ENCODE measurements at places on chromosomes 11 and 22. TPM values are rescaled to one million over a fixed set of nuclear protein-coding genes. Genes with fewer than 3 reads are reported as not detected.
A peak's percentile ranks its signal among the peaks of the same experiment; 100 is the strongest.

- no peak for DNase-seq
These were observed 56.0 kb downstream of the PACS1 start for GRCh38 chr11:66126064-66126463.

GRCh38 chr22:49659281-49659923, 168.3 kb downstream of the BRD1 start:
- DNase-seq: no peak

DNA sequence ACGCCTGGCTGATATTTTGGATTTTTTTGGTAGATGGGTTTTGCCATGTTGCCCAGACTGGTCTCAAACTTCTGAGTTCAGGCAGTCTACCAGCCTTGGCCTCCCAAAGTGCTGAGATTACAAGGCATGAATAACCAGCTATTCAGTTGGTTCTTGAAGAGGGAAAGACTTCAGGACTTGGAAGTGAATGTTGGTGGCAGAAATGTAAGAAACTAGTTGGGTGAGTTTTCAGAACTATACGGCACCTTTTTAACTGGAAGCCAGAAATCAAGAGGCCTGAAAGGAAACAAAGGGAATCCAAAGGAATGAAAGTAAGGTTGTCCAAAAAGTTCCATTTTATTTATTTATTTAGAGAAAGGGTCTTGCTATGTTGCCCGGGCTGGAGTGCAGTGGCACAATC, 2.9 kb downstream of the POGLUT3 start:
- no peak for DNase-seq

GRCh38 chr11:12019337-12019736, 10.9 kb upstream of the DKK3 start:
- DNase-seq: no peak

NLRX1 gene
- 11.3 TPM for polyA plus RNA-seq

DNA sequence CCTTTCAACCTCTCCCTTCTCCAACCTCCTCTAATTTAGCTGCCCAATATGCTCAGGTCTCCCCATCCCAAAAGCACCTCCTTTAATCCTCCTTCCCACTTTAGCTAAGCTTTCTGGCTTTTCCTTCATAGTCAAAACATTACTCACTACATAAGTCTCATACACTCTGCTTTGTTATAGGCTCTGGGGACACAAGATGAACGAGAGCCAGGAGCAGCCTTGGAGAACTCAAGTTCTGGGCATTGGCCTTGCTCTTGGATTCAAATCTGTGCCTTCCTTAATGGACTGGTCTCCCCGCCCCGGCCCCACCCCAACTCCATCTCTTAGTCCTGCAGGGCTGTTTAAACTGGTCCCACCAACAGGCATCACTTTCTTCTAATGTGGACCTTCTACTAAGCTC, 11.4 kb upstream of the HPX start:
- DNase-seq: no peak

DGCR6 gene
- 0.88 TPM for polyA plus RNA-seq

FAM180B gene
- not detected for polyA plus RNA-seq

ANO5 gene
- polyA plus RNA-seq: 0.01 TPM

DNA sequence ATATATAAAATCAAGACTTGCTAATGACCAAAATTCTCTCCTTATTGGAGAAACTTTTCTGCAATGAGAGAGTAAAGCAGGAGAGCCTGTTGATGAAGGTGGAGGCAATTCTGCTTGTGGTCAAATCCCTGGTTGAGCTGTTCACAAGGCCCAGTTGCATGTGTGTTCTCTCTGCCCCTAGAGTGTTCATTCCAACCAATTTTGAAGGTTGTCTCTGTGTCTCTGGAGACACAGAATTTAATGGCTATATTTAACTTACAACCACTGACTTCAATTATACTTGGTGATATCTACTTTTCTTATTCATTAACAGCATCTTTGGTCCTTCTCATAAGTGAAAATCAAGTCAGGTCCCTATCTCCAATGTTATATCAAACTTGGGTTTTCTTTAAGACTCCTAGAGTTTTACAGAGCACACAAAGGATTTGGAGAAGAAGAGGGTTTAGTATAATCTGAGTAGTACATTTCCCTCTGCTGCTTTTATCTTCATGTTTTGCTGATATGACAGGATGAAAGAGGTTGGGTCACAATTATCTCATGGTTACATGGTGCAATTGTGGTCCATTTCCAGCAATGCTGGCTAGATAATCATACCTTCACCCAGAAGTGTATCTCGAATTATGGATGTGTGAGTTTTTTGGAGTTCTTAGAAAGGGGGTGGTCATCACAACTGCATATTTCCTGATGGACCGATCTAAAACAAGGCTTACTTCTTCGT, 4.0 kb downstream of the OOSP4A start:
- DNase-seq: no peak

- peak; percentile 67 for DNase-seq
These were observed 31.5 kb upstream of the CYB5R3 start for GRCh38 chr22:42680648-42681047.

DNA sequence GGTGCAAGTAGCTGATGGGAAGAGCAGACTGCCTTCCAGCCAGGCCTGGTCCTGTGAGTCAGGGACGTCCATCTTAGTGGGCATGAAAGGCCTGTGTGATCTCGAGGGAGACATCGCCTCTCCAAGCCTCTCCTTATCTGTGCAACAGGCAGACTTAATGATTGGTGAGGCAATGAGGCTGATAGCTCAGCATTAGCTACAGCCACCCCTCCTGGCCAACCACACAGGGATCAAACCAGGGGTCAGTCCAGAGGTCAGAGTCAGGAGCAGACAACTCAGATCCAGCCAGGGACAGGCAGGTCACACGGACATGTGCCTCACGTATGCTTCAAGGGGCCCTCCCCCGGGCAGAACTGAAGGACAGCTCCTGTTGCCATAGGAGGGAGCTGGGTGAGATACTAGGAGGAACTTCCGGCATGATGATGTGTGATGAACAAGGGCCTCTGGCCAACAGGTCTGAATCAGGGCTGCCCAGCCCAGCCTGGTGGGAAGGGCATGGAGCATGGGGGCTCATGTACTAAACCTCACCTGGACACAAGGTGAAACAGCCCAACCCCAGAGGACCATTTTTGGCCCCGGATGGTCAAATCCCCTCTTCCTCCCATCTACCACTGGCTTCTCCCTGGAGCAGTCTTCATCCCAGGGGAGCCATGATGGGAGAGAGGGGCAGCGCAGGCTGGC, 2.8 kb upstream of the APOC3 start:
- no peak for DNase-seq

GP1BB gene
- polyA plus RNA-seq: 0.23 TPM

GRCh38 chr11:47225552-47226400, 11.0 kb downstream of the DDB2 start:
- DNase-seq: no peak

DNA sequence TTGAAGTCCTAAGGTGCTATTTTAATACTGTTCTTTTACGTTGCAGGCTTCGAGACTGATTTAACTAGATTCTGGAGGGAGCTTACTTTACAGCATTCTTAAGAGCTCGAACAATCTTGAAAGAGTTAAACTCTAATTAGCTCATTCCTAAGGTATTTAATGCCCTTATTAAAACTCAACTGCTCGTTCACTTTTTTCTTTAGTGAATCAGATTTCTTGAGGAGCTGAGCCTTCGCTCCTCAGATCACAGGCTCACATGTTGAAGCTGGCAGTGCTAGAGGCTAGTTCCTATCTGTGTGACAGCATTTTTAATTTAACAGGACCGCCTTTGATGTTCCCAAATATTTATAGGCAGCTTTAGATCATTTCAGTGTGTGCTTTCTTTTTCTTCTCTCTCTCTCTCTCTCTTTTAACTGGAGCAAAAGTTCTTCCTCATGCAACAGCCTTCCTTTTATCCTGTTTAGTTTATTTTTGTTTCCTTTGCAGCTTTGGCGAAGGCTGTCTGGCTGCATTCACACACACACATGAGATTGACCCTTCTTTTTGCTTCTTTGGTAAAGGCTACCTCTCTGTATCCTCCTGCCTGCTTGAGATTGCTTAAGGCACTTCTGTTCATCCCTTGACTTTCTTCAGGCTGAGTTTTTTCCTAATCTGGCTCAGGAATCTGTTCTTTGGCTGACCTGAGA, 21.0 kb downstream of the ZNRF3 start:
- no peak for DNase-seq

RAB36 gene
- 1.9 TPM for polyA plus RNA-seq

DNA sequence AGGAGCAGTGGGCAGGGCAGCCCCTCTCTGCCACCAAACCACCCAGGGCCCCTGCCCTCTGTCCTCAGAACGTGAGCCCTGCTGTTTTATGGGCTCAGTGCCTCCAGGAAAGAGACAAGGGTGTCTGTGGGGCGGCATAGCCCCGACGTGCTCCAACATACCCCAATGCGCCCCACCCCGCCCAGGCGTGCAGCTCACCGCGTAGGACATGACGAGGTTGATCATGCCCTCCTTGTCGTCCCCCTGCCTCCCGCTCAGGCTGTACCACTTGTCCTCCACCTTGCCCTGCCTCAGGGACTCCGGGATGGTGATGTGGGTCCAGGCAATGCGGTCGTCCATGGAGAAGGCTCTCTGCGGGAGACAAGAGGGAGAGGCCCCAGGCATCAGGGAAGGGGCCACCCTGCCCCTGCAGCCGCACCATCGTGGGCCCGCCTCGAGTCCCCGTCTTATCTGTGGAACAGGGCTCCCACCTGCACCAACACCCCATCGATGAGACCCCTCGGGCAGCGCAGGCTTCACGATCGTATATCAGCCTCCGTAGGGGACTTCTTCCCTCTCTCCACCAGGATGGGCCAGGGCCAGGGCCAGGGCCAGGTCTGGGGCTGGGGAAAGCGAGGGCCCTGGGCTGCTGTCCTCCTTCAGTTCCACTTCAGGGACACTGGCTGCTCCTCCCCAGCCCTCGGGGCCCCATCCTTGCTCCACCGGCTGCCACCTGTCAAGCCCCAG, 20.8 kb downstream of the TOLLIP start:
- DNase-seq: no peak

GRCh38 chr11:73217131-73217809, 811 bp upstream of the P2RY2 start:
- DNase-seq: no peak

IGLL1 gene
- not detected for polyA plus RNA-seq

DNA sequence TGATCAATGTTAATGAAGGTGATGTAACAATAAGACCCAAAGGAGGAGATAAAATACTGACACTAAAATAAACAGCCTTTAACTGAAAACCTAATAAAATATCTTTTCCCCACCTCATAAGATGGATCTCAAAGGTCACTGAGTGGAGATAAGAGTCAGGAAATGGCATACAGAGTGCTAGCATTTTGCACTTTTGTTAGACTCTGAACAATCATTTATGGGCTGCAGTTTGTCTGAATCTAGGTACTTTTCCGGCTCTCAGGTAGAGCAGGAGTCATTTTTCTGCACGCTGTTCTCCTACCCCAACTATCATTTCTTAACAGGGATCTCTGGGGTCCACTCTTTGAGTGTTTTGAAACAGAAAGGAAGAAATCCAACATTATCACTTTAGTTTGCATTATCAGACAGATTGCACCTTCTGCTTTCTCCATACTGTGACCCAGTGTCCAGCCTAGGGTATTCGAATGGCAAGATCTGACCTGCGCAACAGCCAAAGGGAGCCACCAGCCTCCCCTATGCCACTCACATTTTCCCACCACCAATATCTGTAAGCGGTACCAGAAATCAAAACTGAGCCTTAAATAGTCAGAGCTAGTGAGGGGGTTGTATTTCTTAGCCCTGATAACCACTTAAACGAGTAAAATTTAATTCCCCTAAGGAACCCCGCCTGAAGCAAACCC, 863 bp downstream of the SIAE start:
- no peak for DNase-seq

DNA sequence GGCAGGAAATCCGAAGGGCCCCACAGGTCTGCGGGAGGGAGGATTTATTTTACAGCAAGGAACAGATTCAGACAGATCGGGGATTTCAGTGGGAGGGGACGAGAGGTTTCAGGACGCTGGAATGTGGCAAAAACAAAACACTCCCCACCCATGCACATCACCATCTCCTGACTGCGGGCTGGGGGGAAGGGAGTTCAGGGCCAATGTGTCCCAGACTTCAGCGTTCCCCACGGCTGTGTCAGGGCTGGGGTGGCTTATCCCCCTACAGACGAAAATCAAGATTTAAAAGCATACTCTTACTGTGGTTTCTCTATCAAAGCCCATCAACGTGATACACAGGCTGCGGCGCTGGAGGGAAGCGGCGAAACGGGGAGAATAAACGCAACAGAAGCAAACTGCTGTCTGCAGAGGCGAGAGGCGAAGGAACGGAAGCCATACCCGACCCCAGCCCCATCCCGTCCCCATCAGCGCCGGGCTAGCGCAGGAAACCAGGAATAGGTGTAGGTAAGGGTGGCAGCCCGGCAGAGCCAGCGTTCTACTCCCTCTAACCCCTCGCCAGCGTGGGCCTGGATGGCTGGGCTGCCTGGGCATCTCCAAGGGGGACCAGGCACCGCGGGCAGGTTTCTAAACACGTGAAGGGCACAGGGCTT, 2.7 kb downstream of the TENM4 start:
- DNase-seq: no peak

DNA sequence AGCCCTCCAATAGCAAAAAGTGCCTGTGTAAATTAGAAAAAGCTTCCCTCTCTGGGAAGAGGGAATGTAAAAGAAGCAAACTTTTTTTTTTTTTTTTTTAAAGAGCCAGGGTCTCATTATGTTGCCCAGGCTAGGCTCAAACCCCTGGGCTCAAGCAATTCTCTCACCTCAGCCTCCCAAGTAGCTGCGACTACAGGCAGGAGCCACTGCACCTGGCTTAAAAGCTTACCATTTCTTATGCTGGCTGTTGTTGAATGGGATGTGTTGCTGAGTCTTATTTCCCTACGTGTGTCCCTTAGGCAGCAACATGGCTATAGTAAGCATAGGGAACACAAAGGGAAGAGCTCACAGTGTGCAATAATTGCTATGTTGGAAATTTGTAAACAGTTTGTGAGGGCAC, 225.5 kb upstream of the CCDC90B start:
- DNase-seq: no peak

GRCh38 chr11:122319085-122319484, 203.1 kb upstream of the BLID start:
- DNase-seq: no peak

GAL gene
- polyA plus RNA-seq: 2.6 TPM

DNA sequence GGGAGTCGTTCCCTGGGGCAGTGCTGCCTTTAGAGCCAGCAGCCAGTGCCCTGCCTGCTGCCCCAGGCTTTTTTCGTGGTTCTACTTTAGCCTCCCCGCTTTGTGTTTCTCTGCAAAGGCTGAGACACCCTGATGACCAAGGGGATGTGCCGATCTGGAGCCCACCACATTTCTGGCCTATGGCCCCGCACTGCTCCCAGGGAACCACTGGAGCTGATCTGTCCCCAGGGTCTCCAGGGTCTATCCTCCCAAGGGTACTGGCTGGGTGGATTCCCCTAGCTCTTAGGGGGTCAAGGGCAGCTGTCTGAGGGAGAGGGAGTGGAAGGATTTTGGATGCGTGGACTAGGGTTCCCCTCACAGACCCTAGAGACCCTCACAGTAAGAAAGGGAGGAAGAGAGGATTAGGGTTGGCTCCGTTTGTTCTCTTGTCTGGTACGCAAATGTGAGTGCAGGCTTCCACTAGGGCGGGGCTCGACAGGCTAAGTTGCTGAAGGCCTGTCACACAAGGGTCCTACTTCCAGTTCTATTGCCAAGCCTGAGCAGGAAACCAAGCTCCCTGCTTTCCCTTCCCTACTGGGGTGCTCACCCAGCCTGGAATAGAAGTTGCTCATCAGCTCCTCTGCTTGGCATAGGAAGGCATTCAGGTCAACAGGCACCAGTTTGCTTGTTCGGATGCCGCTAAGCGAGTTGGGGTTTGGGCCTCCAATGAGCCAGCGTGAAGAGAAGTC, 19.3 kb downstream of the TREH start:
- DNase-seq: no peak

F2 gene
- polyA plus RNA-seq: not detected
